ENCODE measurements at places on chromosomes 7 and 10. TPM values are rescaled to one million over a fixed set of nuclear protein-coding genes. Genes with fewer than 3 reads are reported as not detected.

DNA sequence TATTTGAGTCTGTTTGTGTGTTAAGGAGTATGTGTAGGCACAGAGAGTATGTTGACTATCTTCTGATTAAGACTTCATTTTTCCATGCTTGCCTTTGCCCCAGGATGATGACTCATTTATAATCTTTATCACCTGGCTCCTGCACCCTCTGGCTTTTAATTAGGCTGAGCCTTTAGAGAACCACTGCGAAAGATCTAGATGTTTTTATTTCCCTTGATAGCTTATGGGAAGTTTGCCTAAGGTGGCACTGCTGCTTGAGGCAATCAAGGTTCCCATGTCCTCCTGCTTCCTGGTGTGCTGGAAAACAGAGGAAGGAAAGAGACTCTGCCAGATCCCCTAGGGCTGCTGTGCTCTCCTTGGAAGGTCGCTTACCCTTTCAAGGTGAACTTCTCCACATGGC, 114.6 kb downstream of the ARL4A start:
- DNase-seq, result no peak

DNA sequence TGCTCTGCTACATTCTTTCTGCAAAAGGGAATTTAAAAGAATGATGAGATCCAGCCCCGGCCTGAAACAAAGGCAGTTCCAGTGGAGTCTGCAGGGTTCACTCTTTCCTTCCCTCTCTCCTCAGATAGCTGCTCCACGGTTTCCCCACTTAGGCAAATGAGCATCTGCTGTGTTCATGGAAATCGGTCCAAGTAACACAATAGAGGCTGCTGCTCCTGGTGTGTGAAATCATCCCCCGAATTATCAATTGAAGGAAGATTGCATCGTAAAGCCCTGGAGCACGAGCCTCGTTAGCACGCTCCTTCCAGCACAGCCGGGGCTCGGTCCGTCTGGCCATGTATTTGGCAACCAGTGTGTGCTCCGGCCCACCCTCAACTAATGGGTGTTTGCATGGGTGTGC, 108.3 kb upstream of the DPP6 start:
- no peak for DNase-seq

- DNase-seq, result no peak
These were observed 188.0 kb downstream of the KCND2 start for GRCh38 chr7:120460949-120461348.

DNA sequence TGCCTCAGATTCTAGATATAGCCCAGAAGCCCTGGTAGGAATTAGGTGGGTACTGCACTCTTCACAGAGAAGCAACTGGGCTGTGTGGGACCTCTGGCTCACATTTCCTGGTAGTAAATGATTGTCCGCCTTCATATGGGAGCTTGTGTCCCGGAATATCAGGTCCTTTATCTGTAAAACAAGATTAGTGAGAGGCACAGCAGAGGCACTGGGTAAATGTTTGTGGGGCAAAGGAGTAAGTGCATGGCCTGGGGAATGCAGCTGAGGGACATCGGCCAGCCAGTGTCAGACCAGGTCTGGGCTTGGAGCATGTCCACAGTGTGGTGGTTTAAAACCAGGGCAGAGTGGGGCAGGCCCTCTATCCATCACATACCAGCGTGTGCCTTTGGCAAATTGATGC, 323.3 kb upstream of the ZMIZ1 start:
- DNase-seq, result no peak

GRCh38 chr10:49360271-49361177, 35.4 kb downstream of the DRGX start:
- no peak for DNase-seq

GRCh38 chr10:21334891-21335696, 190.4 kb downstream of the SKIDA1 start:
- peak; percentile 24 for DNase-seq

DNA sequence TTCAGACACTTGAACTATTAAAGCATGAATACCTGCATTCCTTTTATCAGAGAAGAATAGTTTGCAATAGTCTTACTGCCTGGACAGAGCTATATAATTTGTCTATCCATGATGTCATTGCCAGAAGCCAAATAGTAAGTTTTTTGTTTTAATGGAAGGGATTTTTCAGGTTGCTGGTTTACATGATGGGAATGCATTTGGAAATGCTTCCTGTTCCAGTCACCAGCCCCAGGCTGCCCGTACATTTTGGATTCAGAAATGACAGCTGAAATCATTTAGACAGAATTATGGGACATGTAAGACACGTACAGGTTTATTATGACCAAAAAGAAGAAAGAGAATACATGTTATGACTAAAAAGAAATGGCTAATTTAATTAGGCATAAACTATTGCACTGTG, 293.1 kb downstream of the CDK14 start:
- DNase-seq, result no peak

GRCh38 chr10:114504769-114505579, 100.7 kb upstream of the AFAP1L2 start:
- peak; percentile 23 for DNase-seq

- peak; percentile 53 for DNase-seq
These were observed 99.9 kb downstream of the CUBN start for GRCh38 chr10:17029581-17030271.

GRCh38 chr7:336810-337566, 47.0 kb downstream of the FOXL3 start:
- no peak for DNase-seq

GRCh38 chr7:27382307-27382706, 139.7 kb downstream of the EVX1 start:
- no peak for DNase-seq

PNLIP gene
- total RNA-seq, result not detected

IGFBP1 gene
- total RNA-seq, result not detected

GBX1 gene
- not detected for total RNA-seq

IFIT1B gene
- not detected for total RNA-seq

BLNK gene
- total RNA-seq, result 1.3 TPM

DEPP1 gene
- total RNA-seq, result 473 TPM

CALML5 gene
- 3.7 TPM for total RNA-seq

Measured in thoracic aorta (tissue), 2 donors.